ENCODE measurements at places on chromosomes 2 and 18.

GRCh38 chr2:42371611-42372473 is 10.8 kb upstream of the COX7A2L start:
- DNase-seq, result no peak

DNA sequence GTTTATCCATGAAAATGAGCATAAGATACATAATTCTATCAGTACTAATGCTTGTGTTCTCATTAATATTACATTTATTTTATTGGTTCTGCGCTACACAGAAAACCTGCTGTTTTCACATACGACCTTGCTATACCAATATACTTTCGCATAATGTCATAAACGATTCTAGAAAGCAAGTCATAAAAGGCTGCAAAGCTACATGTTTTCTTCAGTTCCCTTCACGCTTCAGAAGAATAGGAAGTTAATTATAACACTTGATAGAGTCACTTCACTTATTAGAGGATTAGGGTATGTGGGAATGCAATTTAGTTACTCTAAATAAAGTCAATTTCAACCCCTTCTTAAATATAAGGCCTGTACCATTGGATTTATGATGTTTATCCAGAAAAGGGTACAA is 29.0 kb downstream of the PSME4 start:
- DNase-seq, result no peak

DNA sequence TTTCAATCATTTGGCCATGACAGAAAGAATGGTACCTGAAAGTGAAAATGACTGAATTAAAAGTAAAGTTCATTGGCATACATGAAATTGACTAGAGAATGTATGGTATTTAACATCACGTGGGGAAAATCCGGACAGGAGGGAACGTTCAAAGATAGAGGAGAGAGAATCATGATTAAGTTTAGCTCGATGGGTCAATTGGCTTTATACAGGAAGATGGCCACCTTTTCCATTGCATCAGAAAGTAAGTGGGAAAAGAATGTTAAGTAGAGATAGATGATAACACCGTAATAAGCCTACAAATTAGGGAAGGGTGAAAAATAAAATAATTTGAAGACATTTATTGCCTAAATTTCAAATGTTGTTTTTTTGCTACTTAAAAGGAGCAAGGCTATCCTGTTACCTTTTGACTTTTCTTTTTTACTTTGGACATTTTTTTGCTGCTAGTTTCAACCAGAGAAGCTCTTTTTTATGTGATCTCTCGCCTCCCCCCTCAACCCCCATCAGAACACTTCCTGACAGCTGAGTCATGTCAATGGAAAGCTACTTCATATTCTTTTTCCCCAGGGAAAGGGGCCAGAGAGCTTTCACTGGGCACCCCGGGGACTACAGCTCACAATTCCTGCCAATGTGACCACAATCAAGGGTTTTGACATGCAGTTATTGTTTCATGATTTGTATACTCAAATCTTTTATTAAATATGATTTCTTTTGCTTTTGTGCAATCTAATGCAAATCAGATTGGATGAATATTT is 767 bp upstream of the CCDC102B start:
- peak; percentile 43 for DNase-seq

DNA sequence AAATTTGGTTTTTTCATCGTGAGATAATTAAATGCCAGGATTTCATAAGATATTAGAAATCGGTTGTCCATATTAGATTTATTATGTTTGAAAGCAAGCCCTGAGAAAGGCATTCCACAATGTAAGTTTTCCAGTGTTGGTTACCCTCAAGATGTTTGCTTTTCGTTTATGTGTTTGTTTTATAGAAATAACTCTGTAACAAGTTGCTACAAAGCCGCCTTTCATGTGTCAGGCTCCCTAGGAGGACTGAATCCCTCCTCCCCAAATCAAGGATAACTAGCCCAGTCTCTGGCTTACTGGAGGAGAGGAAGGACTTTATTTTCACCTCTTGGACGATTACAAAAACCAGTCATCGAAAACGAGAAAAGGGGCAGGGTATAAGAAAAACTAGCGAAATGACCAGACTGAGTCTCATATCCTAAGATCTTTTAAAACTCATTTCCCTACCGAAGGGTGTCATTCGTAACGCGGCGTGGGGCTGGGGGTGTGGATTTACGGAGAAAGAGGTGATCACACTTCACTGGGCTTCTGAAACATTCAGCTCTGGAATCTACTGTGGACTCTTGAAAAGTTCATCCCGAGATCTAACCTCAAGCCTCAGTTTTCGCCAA is 1.0 kb upstream of the PEX13 start:
- DNase-seq, result no peak

DNA sequence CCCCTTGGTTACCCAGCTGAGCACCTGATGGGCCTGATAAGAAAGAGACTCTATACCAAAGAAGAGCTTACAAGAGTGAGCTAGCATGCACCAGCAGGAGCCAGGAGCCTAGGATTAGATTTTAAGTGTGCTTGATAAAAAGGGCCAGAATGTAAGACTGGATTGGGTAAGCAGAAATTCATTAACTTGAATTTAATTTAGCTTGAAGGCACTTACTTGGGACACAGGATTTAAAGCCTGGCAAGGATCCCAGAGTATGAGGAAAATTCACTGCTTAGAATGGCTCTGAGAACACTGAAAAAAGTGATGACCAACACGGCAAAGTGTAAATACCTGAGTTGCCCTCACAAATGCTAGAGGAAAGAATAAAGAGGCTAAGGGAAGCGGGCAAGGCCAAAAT is 91.3 kb upstream of the RBBP8 start:
- DNase-seq, result no peak

GRCh38 chr2:74205596-74205995 is 7.2 kb downstream of the MTHFD2 start:
- no peak for DNase-seq
